CD4-positive, CD25-positive, alpha-beta regulatory T cell (primary cell): ENCODE measurements at places on chromosomes 1 and 21.

- DNase-seq, result no peak
- H3K27ac ChIP-seq, result no peak overlapping the region
- peaks cover 2% of the 10 kb centered on the region for H3K27me3 ChIP-seq
- H3K4me3 ChIP-seq, result no peak overlapping the region
Measured at GRCh38 chr1:233879841-233880240, 24.6 kb upstream of the SLC35F3 start.

DNA sequence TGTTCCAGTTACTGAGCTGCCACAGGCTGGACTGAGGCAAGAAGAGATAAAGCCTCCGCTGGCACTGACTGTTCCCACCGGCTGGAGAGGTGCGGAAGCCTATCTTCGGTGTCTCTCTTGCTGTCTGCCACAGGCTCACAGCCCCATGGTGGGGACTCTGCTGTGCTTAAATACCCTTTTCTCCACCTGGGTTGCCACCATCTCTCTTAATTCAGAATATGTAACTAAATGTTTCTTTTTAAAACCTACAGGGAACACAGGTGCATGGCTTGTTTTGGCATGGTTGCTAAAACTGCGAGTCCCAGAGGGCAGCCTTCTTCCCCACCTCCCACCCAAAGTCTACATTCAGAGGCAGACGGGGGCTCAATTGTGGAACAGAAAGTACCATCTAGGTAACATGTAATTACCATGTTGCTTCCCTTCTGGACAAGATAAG, 8.1 kb upstream of the LBR start:
- no peaks in the 10 kb centered on the region for H3K27me3 ChIP-seq
- no peak for DNase-seq
- no peaks in the 10 kb centered on the region for H3K4me1 ChIP-seq
- H3K27ac ChIP-seq, result no peak overlapping the region
- no peak overlapping the region for H3K4me3 ChIP-seq
- no peaks in the 10 kb centered on the region for H3K36me3 ChIP-seq

DNA sequence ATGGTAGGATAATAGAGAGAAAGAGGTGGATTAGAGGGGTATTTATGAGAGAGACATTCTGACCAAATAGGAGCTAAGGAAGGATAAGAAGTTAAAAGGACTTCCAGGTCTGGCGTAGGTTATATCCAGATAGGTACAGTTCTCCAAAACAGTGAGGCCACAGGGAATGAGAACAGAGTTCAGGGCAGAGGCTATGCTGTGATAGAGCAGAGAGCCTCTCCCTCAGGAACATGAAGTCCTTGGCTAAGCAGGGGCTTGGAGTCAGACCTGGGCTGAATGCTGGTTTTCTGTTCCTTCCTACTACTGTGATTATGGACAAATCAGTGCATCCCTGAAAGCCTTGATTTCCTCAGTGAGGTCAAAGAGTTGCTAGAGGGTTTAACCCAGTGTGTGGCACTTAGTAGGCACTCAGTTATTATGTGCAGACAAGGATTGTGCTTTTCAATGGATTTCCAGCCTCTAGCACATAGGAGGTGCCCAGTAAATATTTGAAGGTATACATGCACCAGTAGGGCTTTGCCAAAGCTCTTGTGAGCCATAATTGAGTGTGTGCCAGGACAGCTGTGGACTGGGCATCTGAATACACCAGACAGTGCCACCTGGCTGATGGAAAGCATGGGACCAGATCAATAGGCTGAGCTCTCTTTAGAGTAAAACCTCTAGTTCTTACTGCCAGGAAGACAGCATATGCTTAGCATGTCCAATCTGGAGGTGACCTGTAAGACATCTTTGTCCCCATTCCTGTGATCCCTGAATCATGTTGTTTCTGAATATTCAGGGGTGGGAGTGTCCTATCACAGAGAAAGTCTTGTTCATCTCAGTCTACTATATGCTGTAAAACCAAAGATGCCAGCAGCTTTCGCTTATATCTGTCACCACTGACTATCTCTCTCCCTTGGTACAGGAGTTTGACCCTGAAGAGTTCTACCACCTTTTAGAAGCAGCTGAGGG, 111.1 kb downstream of the PIK3R3 start:
- H3K4me3 ChIP-seq, result no peak overlapping the region
- no peaks in the 10 kb centered on the region for H3K4me1 ChIP-seq
- H3K27ac ChIP-seq, result no peak overlapping the region
- DNase-seq, result no peak
- H3K36me3 ChIP-seq, result no peaks in the 10 kb centered on the region

DNA sequence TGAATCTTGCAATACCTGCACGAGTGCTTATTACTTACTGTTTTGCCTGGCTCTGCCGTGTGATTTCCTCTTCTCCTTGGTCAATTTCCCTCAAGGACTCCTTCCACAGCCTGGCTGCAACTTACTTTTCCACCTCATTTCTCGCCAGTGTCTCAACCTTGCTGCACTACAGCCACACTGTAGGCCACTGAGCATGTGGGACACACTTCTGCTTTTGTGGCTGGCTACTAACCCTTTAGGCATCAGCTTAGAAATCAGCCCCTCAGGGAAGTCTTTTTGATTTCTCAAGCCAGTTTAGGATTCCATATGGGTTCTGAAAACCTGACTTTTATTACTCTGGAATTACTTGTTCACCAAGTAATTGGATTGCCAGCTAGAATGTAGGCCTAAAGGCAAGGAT, 5.2 kb upstream of the DMRTB1 start:
- DNase-seq, result no peak
- no peaks in the 10 kb centered on the region for H3K27me3 ChIP-seq
- H3K4me3 ChIP-seq, result no peak overlapping the region
- no peak overlapping the region for H3K27ac ChIP-seq

GRCh38 chr1:164443836-164444235, 115.1 kb upstream of the PBX1 start:
- DNase-seq, result no peak
- no peaks in the 10 kb centered on the region for H3K36me3 ChIP-seq
- H3K27me3 ChIP-seq, result no peaks in the 10 kb centered on the region
